SJSA1 (cell line): ENCODE measurements at places on chromosomes 3 and 15. TPM values are rescaled to one million over a fixed set of nuclear protein-coding genes. Genes with fewer than 3 reads are reported as not detected.

GRCh38 chr3:153767601-153768560 is 353.3 kb upstream of the ARHGEF26 start:
- no peak for DNase-seq

DNA sequence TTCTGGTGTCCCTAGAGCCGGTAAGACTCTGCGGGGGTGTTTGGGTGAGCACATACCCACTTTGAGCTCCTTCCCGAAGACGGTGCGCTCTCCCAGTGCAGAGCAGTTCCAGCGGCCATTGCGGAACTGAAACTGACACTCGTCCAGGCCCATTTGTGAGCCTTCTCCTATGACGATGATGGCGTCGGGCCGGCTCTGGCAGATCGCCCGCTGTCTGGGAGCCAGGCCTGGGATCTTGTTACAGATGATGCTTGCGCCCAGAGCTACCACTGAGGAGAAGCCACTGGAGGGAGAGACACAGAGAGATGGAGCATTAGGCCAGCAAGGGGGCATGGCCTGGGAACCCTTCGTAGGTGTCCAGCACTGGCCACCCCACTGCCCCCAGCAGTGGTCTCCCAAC is 5.0 kb downstream of the WNT7A start:
- no peak for DNase-seq

DNA sequence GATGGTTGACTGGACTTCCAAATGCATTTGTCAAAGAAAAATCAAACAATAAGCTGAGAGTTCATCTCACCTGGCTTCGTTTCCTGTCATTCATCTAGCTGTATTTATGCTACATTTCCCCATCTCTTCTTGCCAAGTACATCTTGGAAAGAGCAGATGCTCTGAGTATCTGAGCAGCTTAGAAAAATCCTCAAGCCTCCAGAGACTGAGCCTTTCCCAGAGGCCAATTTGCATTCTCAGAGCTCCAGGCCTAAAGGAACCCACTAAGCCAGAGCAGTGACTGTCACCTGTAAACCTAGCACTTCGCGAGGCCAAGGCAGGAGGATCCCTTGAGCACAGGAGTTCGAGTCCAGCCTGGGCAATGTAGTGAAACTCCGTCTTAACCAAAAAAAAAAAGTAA is 100.5 kb downstream of the XXYLT1 start:
- no peak for DNase-seq

- peak; percentile 72 for DNase-seq
Observed at GRCh38 chr15:67013696-67014095, 51.7 kb upstream of the SMAD3 start.

DNA sequence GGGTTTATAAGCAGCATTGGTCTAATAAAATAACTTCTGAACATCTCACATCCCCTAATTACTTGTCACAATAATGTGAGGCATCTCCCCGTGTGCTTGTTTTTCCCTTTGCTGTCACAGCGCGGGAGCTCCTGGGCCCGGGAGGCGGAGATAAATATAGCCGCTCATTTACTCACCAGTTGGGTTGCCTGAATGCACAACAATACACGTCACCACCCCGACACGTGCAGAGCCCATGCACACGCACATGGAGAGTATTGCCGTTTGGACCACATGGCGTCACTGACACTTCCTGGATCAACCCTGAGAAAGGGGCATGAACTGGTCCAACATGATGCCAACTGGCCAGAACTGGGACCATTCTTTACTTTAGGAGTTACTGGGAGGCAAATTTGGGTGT is 76.2 kb downstream of the MRPL46 start:
- no peak for DNase-seq

- DNase-seq = no peak
Observed at GRCh38 chr3:8094415-8094814, 407.2 kb upstream of the LMCD1 start.

Gene OCA2
- total RNA-seq = 0.11 TPM in 1 of 2 replicates, not detected in the other

Gene IL17RE
- total RNA-seq = 0.37 and 0.56 TPM in 2 replicates

Gene CRABP1
- total RNA-seq = not detected in 2 replicates

Gene KBTBD8
- 1.5 and 3.9 TPM in 2 replicates for total RNA-seq

Gene GCNT3
- 0.13 TPM in 1 of 2 replicates, not detected in the other for total RNA-seq

Gene GPR27
- not detected in 2 replicates for total RNA-seq

Gene TMEM207
- total RNA-seq = not detected in 2 replicates
